ENCODE measurements at places on chromosomes 3 and 15. TPM values are rescaled to one million over a fixed set of nuclear protein-coding genes. Genes with fewer than 3 reads are reported as not detected.

DNA sequence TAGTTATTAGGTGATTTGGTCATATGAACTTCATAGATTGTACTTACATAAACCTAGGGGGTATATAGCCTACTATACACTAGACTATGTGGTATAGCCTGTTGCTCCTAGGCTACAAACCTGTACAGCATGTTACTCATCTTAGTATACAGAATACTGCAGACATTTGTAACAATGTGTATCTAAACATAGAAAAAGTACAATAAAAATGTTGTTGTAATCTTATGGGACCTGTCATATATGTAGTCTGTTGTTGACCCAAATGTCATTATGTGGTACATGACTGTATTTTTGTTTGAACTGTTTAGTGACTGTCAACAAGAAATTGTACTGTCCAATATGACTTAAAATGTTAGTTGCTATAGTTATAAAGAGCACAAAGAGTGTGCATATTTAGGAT, 69.8 kb downstream of the TCF12 start:
- no peaks in the 10 kb centered on the region for H3K36me3 ChIP-seq
- H3K4me3 ChIP-seq, result no peak overlapping the region
- H3K27ac ChIP-seq, result no peak overlapping the region
- H3K4me1 ChIP-seq, result peaks cover 19% of the 10 kb centered on the region
- no peaks in the 10 kb centered on the region for H3K27me3 ChIP-seq

DNA sequence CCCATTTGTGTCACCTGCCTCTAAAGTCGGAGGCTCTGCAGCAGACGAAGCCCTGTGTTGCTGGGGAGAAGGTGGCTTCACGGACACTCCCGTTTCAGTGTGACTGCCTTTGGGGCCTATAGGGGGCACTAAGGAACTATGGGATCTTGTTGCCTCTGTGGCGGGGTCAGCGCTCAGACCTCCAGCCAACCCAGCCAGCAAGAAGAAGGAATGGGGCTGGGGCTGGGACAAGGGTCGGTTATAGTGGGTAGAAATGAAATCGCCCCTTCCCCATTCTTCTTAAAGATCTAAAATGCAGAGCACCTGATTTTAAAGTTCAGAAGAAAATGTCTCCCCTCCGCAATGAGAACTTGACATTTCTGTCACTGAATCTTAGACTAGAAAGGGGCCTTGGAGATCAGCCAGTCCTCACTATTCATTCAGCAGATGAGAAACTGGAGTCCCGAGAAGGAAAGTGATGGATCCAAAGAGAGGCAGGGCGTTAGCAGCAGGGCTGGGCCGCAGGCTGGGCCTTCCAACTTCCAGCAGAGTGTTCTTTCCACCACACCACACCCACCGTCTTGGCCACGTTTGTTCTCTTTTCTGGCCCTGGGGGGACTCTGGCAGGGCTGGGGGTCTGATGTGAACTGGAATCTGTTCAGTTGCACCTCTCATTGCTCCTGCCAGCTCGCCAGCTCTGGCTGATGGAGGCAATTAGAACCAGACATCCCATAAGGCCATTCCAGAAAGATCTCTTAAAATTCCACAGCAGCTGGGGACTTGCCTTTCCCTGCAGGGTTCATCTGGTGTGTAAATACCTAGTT, 195.4 kb downstream of the OPA1 start:
- no peak overlapping the region for H3K4me3 ChIP-seq
- DNase-seq, result peak; percentile 84
- H3K27ac ChIP-seq, result peak overlapping the region; percentile 61

DNA sequence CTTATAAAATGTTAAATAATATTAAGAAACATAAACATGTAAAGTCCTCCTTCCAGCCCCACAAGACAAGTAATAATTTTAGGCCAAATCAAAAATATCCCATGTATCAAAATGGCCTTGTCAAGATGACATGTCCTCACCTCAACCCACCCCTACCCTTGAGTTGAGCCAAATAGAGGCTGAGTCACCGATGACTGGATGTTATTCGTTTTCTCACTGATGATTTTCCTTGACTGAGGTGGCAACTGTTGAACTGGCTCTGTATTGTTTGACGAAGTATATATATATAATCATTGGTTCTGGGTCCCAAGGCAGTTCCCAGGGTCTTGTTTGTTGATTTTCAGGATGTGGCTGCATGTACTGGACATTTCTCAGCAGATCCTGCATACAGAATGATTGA, 75.3 kb downstream of the TMEM108 start:
- H3K4me3 ChIP-seq, result no peak overlapping the region
- no peaks in the 10 kb centered on the region for H3K36me3 ChIP-seq
- no peaks in the 10 kb centered on the region for H3K4me1 ChIP-seq
- DNase-seq, result no peak
- H3K27ac ChIP-seq, result no peak overlapping the region

- no peaks in the 10 kb centered on the region for H3K27me3 ChIP-seq
- H3K36me3 ChIP-seq, result no peaks in the 10 kb centered on the region
- no peak for DNase-seq
- H3K4me1 ChIP-seq, result peaks cover 16% of the 10 kb centered on the region
- H3K27ac ChIP-seq, result no peak overlapping the region
- H3K4me3 ChIP-seq, result no peak overlapping the region
Measured at GRCh38 chr3:113758389-113759024, 11.7 kb downstream of the ATP6V1A start.

GRCh38 chr15:71687902-71688508, 122.3 kb upstream of the NR2E3 start:
- no peak for DNase-seq
- no peaks in the 10 kb centered on the region for H3K27me3 ChIP-seq
- no peak overlapping the region for H3K4me3 ChIP-seq
- H3K27ac ChIP-seq, result no peak overlapping the region

Gene ACKR2
- total RNA-seq, result 1.5 TPM

Gene IGSF10
- 7.2 TPM for total RNA-seq

Gene CHST13
- 0.66 TPM for total RNA-seq

Gene RTP4
- 7.2 TPM for total RNA-seq

Gene PP2D1
- total RNA-seq, result not detected

Gene TUSC7
- total RNA-seq, result not detected

Gene LACTB
- 8.6 TPM for total RNA-seq
